ENCODE measurements at places on chromosomes 1 and 21.

GRCh38 chr1:208648146-208648545, 404.0 kb upstream of the PLXNA2 start:
- DNase-seq: no peak

DNA sequence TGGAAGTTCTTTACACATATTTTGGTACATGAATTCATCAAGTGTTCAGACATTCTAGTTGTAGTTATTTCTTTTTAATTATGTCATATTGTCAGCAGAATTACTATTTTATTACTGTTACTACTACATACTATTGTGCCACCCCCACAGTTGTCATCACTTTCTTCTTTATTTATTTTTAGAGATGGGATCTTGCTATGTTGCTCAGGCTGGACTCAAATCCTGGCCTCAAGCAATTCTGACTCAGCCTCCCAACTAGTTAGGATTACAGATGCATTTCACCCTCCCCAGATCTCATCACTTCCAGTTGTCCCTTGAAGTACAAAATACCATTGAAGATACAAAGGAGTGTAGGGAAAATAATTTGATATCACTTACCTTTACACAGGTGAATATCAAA, 258.0 kb downstream of the KCTD3 start:
- no peak for DNase-seq

GRCh38 chr1:205616563-205617293, 15.1 kb downstream of the ELK4 start:
- no peak for DNase-seq

DNA sequence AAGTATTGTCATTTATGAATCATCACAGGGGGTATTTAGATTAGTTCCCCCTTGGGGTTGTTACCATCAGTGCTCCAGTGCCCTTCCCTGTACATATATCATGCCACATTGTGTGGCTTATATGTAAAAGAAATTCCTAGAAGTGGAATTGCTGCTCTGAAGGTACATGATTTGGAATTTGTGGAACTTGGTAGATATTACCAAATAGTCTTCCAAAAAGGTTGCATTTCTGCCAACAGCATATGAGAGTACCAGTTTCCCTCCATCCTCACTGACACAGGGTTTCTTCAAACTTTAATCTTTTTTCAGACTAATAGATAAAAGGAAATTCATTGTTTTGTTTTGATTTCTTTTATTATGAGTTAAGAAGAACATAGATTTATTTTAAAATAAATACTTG, 41.3 kb downstream of the AKNAD1 start:
- no peak for DNase-seq

- no peak for DNase-seq
These were observed 696 bp upstream of the CTBS start for GRCh38 chr1:84574936-84575335.

DNA sequence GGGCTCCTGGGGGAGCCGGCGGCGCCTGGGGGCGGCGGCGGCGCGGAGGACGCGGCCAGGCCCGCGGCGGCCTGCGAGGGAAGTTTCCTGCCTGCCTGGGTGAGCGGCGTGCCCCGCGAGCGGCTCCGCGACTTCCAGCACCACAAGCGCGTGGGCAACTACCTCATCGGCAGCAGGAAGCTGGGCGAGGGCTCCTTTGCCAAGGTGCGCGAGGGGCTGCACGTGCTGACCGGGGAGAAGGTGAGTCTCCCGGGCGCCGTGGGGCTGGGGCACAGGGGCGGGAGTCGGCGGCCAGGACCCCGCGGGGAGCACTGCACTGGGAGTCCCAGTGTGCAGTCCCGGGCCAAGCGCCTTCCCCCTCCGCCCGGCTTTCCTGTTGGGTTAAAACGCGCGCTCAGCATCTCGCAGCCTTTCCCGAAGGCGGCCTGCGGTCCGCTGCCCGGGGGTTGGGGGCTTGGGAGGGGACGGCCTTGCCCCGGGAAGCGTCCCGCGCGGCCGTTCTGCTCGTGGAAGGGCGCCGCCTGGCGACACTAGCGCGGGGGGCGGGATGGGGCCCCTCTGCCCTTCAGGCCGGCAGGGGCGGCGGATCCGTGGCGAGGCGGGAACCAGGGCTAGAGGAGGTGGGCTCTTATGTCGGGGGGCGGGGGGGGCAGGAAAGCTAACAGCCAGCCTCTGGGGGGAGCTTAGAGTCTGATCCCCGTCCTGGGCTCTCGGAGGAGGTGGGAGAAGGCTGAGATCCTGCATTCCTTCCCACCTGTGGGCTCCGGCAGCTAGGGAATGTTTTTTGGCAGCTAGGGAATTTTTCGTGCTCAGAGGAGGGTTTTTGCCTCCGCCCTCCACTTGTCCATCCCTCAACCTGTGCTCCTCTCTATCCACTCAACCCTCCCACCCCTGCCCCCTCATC, 1.1 kb downstream of the HUNK start:
- peak; percentile 76 for DNase-seq
